ENCODE measurements at places on chromosomes 13 and 19.
A peak's percentile ranks its signal among the peaks of the same experiment; 100 is the strongest.

DNA sequence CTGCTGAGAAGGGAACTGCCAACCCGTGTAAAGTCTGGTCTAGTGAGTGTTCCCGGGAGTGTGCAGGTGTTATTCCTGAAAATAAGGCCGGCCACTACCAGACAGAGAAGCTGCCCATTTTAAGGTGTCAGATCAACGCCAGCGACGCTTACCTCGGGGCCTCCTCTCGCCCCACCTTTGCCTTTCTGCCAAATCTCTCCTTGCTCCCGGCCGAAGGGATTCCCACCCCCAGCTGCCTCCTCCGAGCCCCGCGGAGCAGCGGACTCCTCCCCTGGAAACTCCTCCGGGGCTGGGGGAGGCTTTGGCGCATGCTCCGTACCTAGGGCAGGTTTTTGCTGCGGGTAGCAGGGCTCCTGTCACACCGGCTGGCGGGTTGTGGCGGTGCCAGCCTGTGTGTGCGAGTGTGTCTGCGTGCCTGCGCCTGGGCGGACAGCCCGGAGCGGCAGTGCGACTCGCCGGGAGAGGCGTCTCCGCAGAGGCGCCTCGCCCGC, at the start of gene HS6ST3:
Gene HS6ST3 (plus strand): TSS at position 359 of the 491 bp plus-strand sequence.
- DNase-seq, result no peak

GRCh38 chr13:41956272-41956671, 4.6 kb downstream of the VWA8 start:
- no peak for DNase-seq

DNA sequence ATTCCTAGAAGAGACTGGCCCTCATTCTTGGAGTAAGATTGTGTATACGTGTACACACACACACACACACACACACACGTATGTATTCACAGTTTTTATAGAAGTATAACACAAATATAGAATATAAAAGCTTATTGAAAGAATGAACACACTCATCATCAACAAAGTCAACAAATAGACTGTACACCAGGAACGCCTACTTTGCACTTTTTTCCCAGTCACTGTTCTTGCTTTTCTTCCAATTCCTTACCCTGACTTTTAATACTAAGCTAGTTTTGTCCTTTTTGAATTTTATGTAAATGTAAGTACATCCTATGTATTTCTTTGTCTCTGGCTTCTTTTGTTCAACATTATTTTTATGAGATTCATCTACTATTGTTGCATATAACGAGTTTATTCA, 264.5 kb downstream of the MAB21L1 start:
- no peak for DNase-seq

DNA sequence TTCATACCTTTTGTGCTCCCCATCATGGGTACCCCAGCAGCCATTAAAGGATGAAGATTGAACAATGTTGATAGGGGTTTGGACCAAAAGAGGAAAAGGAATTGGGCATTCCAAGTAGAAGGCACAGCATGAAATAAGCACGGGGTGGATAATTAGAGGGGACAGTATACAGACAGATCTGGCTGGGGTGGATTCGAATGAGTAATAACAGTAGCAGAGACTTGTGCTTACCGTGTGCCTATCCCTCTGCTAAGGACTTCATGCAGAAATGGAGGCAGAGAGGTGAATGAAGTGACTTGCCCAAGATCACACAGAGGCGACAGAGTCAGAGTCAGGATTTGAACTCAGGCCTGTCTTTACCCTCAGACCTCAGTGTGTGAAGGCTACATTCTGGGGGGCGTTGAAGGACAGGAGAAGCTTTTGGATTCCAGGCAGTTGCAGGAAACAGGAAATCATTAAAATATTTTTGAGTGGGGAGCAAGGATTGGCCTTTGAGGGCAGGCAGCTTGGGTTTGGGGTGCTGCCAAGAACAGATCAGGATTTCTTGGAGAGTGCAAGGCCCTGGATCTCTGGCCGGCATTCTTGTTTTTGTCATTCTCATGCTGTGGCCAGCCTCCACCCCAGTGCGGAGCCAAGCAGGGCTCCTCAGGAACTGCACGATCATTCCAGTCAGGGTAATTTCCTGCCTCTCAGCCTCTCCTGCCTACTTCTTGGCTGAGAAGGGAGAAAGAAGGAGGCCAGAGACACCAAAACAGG, 18.7 kb downstream of the PAF1 start:
- DNase-seq, result peak; percentile 95

DNA sequence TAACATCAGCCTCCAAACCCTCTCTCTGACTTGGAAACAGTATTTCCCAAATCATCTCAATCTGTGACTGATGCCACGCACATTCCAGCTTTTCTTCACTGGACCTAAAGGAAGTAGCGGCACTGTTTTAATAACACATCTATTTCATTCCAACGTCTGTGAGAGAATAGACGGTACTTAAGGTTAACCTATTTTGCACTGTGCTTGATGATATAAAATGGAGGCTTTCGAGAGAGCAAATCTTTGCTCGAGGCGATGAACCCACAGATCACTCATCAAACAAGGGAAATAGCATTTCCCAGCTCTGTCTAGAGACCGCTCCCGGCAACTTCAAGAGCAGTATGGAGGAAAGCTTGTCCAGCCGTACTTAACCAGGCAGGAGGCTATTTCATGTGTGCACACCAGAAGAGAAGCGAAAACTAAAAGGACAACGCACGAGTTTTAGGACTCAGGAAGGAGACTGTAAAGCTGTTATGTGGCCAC, 2.9 kb downstream of the UBL3 start:
- peak; percentile 45 for DNase-seq

DNA sequence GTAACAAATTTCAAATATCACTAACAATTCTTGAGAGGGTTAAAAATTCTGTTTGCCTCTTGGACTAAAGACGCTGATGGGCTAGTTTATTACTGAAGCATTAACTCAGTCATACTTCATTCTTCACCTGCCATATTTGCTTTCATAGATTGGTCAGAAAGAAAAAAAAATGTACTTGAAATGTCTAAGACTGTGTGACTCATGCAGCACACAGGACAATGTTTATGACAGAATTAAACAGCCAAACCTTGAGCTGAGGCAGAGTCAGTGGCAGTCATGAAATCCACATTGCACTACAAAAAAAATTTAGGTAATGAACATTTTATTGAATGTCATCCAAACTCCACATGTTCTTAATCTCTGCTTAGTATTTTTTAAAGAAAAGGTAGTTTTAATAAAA, 135.6 kb downstream of the PRR20E start:
- no peak for DNase-seq
